WTC11 (cell line): ENCODE measurements at places on chromosomes 7 and 10. TPM values are rescaled to one million over a fixed set of nuclear protein-coding genes. Genes with fewer than 3 reads are reported as not detected.

GRCh38 chr10:48727866-48728265 is 43.2 kb downstream of the WDFY4 start:
- DNase-seq, result no peak

DNA sequence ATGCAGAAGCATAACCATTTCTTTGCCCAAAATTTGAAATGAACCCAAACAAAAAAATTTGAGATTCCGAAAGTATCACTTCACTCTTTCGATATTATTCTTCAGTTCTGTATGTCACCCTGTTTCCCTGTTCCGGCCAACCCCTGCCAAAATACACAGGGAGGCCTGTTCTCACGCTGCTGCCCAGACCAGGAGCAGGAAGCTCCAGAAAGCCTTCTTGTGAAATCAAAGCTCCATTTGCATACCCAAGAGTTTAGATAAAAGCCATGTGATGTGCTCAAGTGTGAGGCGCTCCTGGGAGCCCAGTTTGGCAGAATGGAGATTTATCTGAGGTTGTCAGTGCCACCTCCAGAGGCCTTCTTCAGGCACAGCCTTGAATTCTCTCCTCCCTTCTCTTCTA is 236.2 kb downstream of the FGFR2 start:
- DNase-seq, result no peak

- DNase-seq, result no peak
Observed at GRCh38 chr10:4596951-4597350, 229.1 kb upstream of the AKR1E2 start.

DNA sequence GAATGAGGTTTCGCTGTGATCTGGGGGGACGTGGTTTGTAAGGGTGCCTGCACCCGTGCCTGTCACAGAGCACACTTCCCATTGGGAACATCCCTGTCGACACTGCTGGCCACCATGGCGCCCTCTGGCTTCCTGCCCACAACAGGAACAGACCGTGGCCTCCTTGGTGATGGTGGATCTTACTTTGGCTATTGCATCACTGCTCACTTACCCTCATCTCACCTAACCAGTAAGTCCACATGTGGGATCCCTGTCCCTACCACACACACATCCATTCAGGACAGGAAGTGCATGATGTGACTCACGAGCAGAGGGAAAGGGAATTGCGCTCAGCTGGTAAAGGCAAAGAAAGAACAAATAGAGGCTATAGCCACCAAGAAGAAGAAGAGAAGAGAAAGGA is 26.2 kb upstream of the SEC61G start:
- no peak for DNase-seq

DNA sequence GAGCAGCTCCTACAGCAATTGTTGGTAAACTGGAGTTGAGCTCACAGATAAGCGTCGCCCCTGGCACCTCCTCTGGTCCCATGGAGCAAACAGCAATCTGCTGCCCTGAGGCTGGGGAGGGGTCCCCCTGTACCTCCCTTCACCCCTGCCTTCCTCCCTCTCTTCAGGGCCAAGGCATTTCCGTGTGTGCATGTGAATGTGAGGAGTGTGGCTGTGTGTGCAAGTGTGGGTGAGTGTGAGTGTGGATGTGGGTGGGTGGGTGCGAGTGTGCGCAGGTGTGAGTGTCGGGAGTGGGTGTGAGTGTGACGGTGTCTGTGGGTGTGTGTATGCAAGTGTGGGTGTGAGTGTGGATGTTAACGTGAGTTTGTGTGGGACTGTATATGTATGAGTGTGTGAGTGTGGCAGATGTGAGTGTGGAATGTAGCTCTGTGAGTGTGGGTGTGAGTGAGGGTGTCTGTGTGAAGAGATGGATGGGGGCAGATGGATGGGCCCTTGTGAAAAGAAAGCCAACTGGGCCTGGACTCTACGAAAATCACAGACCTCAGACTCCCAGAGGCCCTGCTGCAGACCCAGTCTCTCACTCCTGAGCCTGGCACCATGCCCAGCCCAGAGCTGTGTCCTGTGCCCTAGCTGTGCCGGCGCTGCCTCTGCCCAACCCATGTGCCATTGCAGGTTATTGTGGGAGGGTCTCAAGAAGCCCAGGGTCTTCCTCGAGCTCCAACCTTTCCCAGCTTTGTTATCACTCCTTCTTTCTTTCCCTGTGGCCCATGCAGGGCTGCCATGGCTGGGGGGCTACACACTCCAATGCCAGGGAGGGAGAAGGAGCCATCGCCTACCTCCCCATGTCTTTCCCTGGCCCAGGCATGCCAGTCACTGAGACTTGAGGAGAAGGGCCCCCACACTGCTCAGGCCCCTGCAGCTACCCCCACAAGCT is 73.9 kb downstream of the GRID1 start:
- DNase-seq, result no peak

- DNase-seq, result no peak
Observed at GRCh38 chr7:157640144-157640543, 303.3 kb downstream of the DNAJB6 start.

DHTKD1 gene
- 57.9 to 70.6 TPM (median 66.3 TPM) in 3 replicates for total RNA-seq
